ENCODE measurements at places on chromosomes 12 and 14.

DNA sequence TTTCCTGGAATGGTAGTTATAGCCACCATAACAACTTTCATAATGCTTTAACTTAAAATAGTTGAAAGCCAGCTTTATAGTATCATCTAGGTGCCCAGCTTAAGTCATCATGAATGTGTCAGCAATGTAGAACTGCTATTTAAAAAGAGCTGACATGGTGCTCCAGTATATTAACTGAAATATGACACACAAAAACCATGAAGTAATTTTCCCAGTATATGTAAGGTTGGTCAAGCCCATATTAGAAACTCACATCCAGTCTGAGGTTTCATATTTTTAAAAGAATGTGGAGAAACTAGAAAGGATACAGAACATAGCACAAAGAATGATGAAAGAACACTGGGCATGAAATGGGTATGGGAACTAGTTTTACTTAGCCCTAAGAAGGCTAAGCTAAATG, 121.3 kb upstream of the KRAS start:
- no peak for DNase-seq

DNA sequence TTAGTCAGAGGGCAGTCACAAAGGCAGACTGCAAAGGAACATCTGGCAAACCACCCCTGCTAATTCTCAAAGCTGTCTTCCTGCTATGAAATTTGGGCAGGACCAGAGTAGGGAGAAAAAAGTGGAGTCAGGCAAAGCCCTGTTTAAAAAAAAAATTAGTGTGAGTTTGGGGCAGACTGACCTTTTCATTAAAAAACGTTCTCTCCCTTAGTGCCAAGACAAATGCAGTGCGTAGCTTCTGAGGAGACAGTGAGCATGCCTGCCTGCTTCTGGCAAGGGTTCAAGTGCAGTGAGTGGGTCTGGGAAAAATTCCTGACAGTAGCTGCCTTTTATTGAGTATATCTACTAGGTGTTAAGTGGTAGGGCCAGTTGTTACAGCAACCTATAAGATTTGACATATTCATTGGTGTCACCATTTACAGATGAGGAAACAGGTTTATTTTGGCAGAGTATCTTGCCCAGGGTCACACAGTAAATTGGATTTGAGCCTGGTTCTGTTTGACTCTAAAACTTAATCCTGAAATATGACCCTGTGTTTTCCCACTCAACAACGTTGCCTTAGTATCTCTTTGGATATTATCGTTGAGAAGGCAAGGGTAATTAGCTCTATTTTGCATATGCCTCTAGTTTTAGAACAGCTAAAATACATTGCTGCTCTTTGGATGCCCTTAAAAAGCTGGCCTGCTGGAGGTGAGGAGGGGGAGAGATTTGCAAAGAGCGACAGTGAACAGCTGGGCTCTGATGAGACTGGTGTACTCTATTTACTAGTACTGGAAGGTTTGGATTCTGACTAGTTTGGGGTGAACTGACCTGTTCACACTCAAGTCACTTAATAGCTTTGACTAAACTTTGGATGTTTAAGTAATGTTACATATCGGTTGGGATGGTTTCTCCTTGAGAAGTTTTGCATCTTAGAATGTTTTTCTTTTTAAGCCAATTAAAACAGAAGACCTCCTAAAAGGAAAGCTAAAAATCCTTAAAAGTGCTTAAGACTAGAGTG, 72.8 kb downstream of the PAPOLA start:
- DNase-seq: no peak

DNA sequence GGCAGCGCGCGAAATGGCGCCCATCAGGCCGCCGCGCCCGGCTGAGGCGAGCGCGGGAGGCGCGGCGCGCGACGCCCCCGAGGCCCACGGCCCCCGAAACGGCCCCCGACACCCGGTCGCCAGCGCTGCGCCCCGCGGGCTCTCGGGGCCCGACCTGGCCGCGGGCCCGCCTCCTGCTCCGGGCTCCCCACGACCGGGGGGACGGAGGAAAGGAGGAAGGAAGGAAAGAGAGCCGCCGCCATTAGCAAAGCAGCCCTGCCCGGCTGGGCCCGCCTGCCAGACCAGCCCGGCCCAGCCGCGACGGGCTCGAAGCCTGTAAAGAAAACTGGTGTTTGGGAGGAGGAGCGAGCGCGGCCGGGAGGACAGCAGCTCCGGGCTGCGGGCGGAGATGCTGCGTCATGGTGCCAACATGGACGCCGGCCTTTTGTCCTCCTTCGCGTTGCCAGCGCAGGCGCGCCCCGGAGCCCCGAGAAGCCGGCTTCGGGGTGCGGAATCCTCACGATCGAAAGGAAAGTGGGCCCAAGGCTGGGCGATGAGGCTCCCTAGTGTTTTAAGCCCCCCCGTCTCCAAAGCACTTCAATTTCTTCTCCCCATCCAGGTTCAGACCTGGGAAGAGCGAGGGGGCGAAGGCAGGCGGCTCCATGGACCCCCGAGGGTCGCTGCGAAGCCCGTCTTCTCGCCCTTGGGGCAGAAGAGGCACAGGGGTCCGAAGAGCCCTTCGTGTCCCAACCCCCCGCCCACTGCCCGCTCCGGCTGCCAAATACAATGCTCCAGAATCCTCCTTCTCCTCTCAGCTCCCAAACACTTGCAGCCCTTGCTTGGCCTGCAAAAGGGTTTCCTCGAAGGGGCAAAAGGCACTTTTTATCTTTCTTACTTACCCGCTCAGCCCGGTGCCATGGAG, 2.9 kb upstream of the SETD1B start:
- DNase-seq: peak; percentile 81

DNA sequence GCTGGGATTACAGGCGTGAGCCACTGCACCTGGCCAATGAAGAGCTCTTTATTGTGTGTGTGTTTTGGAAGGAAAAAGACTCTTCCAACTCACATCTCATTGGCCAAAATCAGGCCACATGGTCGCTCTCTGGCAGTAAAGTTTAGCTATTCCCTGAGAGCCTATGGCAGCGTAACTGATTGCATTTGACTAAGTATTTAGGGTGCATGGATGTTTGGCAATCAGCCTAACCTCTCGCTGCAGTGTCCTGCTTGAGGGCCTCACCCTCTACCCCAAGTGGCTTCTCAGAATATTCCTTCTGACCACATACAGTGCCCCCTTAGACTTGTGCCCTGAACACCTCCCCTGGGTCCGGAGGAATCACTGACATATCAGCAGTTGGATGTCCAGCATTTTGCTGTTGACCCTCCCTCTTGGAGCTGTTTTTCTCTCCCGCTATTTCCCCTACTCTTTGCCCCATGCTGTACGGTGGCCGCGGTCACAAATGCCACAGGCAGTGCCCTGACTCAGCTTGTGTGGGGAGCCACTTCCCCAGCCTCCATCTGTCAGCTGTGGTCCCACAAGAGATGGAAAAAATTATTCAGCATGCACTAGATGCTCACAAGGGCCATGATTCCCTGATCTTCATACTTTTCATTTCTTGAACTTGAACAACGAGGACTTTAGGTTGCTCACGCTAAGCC, 9.5 kb downstream of the PHETA1 start:
- no peak for DNase-seq

DNA sequence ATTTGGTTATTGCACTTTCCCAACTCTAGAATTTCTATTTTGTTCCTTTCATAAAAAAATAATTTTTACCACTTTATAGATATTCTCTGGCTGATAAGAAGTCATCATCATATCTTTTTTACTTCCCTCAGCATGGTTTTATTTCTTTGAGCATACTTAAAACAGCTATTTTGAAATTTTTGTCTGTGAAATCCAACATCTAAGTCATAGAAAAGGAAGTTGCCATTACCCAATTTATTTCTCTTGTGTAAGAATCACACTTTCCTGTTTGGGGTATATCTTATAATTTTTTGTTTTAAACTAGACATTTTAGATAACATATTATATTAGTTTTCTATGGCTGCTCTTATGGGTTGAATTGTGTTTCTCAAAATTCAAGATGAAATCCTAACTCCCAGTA, 400.2 kb upstream of the OR4E1 start:
- no peak for DNase-seq

GRCh38 chr14:59771577-59771976, 99.0 kb downstream of the RTN1 start:
- no peak for DNase-seq

GRCh38 chr12:130219929-130220705, 57.9 kb downstream of the FZD10 start:
- DNase-seq: no peak

DNA sequence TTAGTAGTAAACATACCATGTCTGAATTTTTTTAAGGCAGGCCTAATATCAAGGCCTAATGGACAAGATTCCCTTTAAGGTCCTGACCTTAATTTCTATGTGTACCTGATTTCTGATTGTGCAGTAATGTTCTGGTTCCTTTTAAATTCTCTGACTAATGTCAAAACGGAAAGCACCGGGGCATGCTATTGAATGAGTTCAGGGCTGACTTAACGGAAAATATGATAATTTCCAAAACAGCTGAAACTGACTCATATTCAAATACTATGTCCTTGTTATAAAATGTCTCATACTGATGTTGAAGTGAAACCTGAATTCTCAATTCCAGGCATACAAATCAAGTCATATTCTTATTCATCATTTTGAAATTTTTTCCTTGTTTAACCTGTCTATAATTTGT, 6.7 kb downstream of the TAS2R43 start:
- DNase-seq: no peak

- DNase-seq: no peak
Measured at GRCh38 chr12:110367181-110367864, 36.2 kb downstream of the ANAPC7 start.

DNA sequence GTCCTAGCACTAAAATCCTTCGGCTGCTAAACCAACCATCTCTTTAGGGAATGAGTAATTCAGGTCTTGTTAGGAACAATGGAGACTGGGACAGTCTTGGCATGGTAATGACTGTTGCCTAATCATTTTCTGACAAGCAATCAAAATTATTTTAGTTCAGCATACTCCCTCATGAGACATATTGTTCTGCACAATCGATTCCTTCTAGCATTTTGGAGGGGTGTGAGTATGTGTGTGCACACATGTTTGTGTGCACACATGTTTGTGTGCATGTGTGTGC, 2.1 kb upstream of the KRT1 start:
- DNase-seq: no peak

DNA sequence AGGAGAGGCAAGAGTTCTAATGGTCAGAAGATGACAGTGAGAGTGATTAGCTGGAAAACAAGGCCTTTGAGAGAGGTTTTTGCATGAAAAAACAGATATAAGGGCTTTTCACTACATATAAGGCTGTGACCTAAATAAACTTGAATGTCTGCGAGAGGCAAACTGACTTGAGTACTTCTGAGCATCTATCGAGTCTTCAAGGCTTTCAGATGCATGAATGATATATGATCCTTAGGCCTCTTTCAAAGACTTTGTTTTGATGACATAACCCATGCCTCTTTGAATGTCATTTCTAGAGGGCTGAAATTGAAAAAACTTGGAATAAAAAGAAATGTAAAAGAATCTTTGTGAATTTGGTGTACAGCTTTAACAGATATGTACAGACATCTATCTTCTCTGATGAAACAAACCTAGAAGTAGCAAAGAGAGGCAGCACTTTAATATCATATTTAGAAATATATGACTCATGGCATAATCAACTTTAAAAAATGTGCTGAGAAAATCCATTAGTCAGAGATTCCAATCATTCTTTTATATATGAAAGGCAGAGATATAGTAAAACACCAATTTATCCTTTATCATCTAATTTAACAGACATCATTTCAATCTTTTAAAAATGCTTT, 72.6 kb downstream of the PPM1H start:
- DNase-seq: no peak

GRCh38 chr12:1500095-1500801, 94.1 kb downstream of the FBXL14 start:
- DNase-seq: no peak

GRCh38 chr14:30624132-30624423, 2.0 kb downstream of the SCFD1 start:
- no peak for DNase-seq

DNA sequence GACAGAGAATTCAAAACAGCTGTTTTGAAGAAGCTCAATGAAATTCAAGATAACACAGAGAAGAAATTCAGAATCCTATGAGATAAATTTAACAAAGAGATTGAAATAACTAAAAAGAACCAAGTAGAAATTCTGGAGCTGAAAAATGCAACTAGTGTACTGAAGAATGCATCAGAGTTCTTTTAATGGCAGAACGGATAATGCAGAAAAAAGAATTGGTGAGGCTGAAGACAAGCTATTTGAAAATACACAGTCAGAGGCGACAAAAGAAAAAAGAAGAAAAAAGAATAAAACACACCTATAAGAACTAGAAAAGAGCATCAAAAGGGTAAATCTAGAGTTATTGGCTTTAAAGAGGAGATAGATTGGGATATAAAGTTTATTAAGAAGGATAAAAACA, 103.3 kb downstream of the INSM2 start:
- no peak for DNase-seq

DNA sequence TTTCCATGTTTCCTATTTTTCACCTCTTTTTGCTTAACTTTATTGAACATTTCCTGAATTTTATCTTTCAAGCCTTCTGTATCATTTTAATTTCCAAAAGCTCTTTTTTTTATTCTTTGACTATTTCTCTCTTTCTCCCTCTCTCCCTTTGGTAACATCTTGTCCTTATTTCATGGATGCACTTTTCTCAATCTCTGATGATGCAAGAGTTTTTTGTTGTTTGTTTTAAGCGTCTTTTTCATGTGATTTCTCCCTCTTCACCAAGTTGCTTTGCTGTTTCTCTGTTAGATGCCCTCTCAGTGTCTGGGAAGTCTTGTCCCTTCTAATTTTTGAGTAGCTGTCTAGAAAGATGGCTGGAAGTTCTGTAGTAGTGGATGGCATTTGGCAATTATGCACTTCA, 62.6 kb downstream of the ANO6 start:
- no peak for DNase-seq

GRCh38 chr12:90020014-90020413, 311.4 kb upstream of the ATP2B1 start:
- no peak for DNase-seq

- no peak for DNase-seq
Measured at GRCh38 chr14:81454572-81455218, 54.6 kb upstream of the STON2 start.

DNA sequence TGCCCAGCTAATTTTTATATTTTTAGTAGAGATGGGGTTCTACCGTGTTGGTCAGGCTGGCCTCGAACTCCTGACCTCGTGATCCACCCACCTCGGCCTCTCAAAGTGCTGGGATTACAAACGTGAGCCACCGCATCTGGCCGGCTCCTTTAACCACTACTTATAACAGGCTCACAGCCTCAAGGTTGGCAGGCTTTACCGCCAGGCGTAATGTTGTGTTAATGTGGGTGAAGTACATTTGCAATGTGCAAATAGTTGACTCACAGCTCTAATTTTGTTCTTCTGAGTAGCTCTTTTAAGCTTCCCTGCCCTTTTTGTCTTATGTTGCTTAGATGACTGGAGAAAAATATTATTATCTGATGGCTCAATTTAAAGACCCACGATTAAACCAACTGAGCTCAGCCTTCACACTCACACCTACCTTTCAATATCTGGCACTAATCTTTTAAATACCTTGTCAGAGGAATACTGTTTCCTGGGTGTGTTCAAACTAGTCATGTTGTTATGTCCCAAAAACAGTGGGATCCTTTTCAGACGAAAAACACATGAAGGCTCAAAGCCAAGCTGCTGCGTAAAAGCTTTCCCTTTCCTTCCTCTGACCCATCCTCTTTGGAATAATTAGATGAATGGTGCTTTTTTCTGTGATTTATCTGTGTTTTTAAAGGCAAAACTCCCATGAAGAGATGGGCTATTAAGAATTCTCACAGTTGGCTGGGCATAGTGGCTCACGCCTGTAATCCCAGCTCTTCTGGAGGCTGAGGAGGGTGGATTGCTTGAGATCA, 57.2 kb upstream of the USP44 start:
- no peak for DNase-seq

- DNase-seq: no peak
Measured at GRCh38 chr12:124975276-124975675, 13.7 kb downstream of the DHX37 start.
